ENCODE measurements at places on chromosomes 12 and 14.

DNA sequence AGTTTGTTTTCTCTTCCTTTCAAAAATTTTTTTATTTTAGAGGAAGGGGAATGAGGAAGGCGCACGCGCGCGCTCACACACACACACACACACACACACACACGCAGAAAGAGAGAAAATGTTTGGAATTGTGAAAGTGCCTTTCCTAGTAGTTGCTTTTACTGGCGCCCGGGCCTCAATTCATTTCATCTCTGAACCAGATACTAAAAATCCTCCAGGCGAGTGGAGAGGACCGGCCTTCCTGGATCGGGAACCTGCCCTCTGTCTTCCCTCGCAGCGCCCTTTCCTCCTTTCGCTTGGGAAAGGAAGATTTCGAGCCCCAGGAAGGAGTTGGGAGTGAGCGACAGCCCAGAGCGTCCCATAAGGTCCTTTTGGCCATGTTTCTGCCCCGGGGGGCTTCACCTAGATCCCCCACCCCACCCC lies 7.8 kb upstream of the TBX3 start:
- DNase-seq, result no peak

DNA sequence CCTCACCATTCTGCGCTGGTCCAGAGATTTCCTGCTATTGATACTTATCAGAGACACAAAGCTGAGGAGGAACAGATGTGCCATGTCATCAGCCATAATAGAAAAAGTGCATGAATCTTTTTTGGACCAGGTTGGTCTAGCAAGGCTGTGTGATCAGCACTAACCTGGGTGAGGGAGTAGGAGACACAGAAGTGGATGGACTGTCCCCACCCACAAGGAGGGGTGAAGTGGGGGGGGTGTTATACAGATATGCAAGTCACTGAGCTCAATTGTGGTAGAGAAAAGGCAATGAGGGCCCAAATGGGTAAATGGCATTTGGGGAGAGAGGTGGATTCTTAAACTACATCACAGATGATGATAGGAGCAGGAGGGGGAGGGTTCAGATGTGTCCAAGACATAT lies 123.0 kb downstream of the SAMD4A start:
- DNase-seq, result no peak

GRCh38 chr14:101072945-101073597 lies 169.5 kb upstream of the RTL1 start:
- DNase-seq, result peak; percentile 9

- DNase-seq, result no peak
Measured at GRCh38 chr12:69916544-69917235, 91.7 kb downstream of the MYRFL start.

GRCh38 chr14:71645656-71646055 lies 286.6 kb upstream of the RGS6 start:
- no peak for DNase-seq

- peak; percentile 52 for DNase-seq
Measured at GRCh38 chr14:33792720-33793368, 158.0 kb downstream of the EGLN3 start.

GRCh38 chr12:9951026-9951675 lies 19.0 kb upstream of the CLEC2A start:
- DNase-seq, result peak; percentile 57

- DNase-seq, result no peak
Measured at GRCh38 chr14:74934041-74934440, 11.0 kb upstream of the RPS6KL1 start.

GRCh38 chr14:89060191-89060590 lies 235.7 kb downstream of the TTC8 start:
- DNase-seq, result no peak

DNA sequence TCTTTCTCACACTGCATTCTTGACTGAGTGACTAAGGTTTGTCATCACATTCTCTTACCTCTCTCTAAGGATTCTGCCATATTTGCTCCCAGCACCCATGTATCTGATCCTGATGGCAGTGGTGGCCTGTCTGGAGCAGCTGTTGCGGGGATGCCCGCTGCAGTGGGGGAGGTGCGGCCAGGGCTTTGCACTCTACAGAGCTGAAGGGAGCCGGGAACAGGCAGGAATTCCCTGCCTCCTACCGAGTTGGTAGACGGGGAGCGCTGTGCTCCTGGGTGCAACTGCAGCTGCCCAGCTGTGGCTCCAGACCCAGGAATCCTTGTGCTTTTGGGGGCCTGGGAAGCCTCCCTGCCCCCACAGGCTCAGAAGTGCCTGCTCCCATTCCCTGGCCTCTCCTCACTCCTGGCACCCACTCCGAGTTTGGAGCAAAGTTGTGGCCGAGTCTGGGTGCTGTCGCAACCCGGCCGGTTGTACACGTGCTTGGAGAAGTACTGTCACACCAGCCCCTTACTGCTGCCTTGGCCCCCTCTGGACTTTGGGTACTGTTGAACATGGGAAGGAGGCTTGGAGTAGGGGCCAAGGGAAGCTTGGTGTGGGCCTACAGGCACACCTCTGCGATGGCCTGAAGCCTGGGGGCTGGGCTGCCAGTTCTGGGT lies 106.9 kb upstream of the OR4E1 start:
- DNase-seq, result no peak

GRCh38 chr12:57250541-57250940 lies 446 bp downstream of the STAC3 start:
- DNase-seq, result no peak

DNA sequence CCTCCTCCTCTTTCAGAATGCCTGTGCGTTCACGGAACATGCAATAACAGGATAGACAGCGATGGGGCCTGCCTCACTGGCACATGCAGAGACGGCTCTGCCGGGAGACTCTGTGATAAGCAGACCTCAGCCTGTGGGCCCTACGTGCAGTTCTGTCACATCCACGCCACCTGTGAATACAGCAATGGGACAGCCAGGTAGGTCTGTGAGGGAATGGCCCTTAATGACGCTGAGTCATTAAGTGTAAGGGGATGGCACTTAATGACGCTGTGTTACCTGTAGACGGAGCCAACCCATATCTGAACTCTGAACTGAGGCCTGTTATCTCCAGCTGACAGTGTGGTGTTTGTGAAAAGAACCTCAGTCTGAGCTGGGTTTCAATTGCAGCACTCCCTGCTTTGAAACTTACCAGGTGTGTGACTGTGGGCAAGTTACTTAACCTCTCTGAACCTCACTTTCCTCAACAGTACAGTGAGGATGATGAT lies 86.9 kb downstream of the STAB2 start:
- DNase-seq, result no peak

- no peak for DNase-seq
Measured at GRCh38 chr12:121748571-121749265, 36.2 kb downstream of the TMEM120B start.

DNA sequence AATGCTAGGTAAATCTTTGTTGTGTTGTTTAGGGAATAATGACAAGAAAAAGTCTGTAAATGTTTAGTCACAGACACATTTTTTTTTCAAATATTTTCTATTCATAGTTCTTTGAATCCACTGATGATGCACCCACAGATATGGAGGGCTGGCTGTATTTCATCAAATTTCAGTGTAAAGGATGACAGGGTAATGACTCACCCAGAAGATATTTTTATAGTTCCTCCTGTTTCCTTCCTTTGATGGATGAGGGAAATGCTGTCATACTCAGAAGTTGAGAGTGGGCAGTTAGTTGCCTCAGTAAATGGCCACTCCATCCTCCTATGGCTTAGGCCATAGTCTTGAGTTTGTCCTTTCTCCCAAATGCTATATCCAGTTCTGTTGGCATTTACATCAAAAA lies 76.9 kb upstream of the REP15 start:
- no peak for DNase-seq

DNA sequence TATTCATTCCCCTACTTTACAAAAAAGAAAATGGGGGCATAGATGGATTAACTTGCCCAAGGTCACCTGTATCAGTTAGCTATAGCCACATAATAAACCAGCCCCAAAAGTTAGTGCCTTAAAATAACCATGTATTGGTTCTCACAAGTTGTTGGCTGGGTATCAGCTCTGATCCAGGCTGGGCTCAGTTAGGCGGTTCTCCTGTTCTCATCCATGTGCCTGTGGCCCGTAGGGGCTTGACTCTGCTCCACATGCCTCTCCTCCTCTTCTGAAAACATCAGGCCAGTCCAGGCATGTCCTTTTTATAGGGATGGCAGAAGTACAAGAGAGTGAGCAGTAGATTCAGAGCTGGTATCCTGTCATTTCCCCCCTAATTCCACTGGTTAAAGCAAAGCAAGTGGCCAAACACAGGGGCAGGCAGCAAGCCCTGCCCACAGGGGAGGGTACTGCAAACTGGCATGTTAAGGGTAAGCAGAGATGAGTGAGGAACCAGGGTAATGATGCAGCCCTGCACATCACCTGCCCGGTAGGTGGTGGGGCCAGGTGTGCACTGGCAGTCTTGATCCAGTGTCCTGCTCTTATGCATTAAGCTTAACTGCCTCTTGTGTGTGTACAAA lies 47.9 kb upstream of the TUNAR start:
- DNase-seq, result no peak

DNA sequence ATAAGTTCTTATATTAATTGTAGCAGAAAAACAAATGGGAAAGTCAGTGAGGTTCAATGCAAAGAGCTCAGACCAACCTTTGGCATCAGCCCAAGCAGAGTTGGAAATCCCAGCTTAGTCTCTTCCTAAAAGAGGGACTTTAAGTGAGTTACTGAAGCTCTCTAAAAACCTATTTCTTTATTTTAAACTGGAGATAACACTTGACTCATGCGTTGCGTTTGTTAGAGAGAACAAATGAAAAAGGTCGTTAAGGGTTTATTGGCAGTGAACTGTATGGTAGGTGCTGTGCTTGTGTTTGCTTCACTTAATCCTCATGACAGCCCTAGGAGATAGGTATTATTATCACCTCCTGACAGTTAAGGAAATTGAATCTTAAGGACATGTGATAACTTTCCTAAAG lies 396.5 kb downstream of the RAD51B start:
- DNase-seq, result no peak

- no peak for DNase-seq
Measured at GRCh38 chr14:69719501-69719951, 47.4 kb upstream of the SRSF5 start.

DNA sequence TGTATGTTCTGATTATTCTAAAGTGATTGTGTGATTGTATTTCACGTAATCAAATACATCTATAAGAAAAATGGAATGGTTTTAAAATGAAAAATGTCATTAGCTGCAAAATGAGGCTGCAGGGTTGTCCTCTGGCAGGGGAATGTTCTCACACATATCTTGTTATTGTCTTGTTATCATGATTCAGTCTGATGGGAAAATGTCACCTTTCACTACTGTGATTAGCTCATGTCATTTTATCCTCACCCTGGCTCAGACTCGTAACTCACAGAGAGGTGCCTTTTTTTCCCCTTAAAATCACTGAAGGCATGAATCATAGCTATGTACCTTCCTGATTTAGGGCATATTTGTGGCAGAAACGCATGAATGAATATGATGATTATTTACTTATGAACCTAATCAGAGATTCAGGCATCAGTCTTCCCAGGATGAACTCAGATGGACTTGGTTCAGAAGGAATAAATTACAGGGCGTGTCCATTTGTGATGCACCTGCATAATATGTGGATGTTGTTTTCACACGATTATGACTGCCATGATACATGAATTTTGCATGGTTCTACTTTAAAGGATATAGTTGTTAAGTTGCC lies 1339.2 kb downstream of the AACS start:
- no peak for DNase-seq

- DNase-seq, result no peak
Measured at GRCh38 chr14:61188196-61188595, 92.9 kb downstream of the TMEM30B start.

DNA sequence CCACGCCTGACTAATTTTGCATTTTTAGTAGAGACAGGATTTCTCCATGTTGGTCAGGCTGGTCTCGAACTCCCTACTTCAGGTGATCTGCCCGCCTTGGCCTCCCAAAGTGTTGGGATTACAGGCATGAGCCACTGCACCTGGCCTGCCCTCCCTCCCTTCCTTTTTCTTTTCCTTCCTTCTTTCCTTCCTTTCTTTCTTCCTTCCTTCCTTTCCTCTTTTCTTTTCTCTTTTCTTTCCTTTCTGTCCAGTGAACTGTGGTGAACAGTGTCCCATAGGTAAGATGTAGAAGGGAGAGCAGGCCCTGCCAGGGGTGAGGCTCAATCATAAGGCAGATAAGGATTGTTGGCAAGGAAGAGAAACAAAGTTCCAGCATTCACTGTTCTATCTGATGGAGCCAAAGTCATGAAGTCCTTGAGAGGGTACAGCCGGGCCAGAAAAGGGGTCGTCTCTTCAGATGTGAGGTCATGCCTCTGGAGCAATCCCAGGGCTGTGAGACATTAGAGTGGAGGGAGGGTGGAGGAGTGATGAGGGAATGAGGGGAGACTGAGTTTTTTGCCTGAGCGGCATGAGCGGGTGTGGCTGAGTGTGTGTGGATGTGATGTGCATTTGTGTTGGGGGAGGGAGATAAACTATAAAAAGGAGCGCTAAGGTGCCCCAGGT lies 4.2 kb upstream of the MLF2 start:
- no peak for DNase-seq

DNA sequence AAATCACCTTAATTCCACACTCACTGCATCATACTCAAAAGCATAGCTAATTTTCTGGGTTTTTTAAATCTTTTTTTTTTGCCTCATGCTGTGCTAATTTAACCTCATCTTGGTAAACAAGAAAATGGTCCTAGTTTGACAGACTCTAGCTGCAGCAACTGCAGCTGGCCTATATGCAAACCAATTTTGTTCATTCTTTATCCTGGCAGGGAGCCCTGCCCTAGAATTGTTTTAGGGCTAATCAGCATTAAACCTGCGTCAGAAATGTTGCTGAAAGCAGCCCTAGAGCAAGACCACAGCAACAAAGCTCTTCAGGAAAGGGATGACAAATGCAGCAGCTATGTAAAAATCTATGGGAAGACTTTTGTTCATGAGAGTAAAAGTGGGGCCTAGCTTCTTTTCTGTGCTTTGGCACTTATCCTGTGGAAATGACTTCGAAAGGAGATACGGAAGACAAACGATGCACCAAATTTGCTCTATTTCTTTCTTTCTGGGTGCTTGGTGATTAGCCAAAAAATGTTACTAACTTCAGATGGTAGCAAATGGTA lies 72.2 kb downstream of the DENND5B start:
- DNase-seq, result no peak

DNA sequence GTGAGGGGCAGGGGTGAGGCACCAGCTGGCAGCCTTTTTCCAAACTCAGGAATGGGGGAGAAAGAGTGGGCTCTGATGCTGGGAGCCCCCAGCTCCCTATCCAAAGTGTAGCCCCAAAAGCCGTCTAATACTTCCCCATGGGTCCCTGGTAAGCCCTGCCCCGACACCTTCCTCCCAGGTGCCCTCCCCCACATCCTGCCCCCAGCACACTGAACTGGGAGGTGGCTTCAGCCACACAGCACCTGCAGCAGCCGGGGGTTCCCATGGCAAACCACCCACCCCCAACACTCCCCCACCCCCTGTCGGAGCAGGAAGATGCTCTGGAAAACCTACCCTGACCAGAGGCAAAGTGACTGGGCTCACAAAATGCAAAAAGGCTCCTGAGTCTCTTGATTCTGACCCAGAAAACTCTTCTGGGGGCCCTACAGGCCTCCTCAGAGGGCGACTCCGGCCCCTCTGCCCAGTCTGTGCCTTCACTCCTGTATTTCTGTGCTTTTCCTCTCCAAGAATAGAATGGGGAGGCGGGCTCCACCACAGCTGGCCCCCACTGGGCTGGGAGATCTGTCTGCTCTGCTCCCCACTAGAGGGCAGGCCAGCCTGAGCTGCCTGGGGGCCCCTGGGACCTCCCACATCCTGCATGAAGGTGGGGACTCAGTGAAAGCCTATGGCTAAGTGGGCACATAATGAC lies 81.6 kb downstream of the ITPK1 start:
- DNase-seq, result no peak

- DNase-seq, result no peak
Measured at GRCh38 chr12:131688131-131688844, 22.6 kb upstream of the SFSWAP start.

GRCh38 chr14:105480807-105481801 lies 5.6 kb upstream of the CRIP1 start:
- DNase-seq, result peak; percentile 66

Data from KG1 (cell line).